ENCODE measurements at places on chromosomes 7 and 10.

DNA sequence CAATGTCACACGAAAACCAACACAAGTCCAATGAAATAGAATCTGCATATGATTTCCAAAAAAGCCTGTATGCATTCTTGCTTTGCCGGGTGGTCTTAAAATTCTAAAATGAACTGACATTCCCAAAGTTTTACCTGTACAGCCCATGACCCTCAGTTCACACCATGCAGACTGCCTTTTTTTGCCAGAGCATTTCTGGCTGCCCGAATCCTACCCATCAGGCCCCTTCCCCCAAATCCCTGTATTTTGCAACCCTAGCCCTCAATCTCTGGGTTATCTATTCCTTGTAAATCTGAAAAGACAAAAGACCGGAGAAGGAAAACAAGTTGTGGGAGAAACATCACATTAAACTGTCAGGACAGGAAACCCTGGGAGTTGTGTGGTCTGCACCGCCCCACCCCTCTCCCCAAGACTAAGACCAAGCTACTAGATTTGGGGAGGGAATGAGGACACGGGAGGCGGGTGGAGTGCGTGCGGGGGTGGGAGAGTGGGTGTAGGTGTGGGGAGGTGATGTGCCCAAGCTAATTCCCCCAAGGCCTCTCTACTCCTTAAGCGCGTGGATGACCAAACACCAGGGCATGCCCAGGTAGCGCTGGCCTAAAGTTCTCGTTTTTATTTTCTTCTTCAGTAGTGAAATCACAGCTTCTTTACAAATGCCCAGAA lies 1.4 kb downstream of the JCAD start:
- DNase-seq, result no peak

GRCh38 chr7:29278337-29279069 lies 83.9 kb downstream of the CHN2 start:
- DNase-seq, result no peak

DNA sequence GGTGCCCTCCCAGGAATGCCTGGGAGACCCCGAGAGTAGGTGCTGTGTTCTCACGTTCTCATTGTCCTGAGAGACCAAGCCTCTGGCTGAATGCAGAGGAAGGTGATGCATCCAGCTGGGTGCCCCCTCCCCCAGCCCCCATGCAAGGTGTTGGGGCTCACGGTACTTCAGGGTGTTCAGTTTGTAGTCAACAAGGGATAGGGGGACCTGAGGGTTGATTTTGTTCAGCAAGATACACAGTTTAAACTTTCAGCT lies 60.4 kb upstream of the DUSP5 start:
- DNase-seq, result peak; percentile 15

GRCh38 chr7:2681929-2682799 lies 5.8 kb upstream of the AMZ1 start:
- DNase-seq, result no peak

DNA sequence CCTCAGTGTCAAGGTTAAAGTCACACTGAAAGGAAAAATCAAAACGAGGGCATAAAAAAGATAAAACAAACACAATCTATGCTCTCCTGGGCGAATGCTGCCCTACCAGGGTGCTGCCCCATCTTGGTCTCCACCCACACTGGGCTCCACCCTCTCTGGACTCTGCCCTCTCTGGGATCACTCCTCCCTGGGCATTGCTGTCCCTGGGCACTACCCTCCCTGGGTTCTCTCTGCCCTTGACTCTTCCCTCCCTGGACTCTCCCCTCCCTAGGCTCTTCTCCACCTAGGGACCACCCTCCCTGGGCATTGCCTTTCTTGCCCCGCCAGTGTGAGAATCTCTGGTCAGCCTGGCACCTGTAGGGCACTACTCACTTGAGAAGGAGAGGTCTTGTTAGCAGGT lies 8.6 kb downstream of the GDF2 start:
- DNase-seq, result no peak

GRCh38 chr7:150939466-150939865 lies 38.7 kb downstream of the KCNH2 start:
- no peak for DNase-seq

- DNase-seq, result no peak
Measured at GRCh38 chr7:94080551-94080950, 76.4 kb upstream of the BET1 start.

GRCh38 chr7:107043491-107043890 lies 1.0 kb upstream of the PRKAR2B start:
- no peak for DNase-seq

GRCh38 chr10:35379226-35380137 lies 43.2 kb downstream of the CCNY start:
- no peak for DNase-seq

- no peak for DNase-seq
Measured at GRCh38 chr10:21518149-21518640, 7.3 kb downstream of the SKIDA1 start.

DNA sequence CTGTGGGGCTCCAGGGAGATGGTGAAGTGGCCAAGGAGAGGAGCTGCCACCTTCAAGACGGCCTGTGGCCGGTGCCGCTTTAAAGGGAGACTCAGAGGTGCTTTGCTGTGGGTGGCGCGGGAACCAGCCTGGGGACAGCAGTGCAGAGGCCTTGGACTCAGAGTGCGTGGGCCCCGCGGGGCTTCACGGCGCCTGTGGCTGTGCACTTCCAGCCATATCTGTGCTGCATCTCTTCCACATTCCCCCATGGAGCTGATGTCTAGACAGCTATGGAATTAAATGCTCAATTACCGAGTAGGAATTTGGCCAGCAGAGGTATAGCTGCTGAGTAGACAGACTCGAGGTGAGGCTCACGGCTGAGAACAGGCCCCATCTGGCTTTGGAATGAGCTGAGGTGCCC lies 41.7 kb downstream of the HTRA1 start:
- no peak for DNase-seq

DNA sequence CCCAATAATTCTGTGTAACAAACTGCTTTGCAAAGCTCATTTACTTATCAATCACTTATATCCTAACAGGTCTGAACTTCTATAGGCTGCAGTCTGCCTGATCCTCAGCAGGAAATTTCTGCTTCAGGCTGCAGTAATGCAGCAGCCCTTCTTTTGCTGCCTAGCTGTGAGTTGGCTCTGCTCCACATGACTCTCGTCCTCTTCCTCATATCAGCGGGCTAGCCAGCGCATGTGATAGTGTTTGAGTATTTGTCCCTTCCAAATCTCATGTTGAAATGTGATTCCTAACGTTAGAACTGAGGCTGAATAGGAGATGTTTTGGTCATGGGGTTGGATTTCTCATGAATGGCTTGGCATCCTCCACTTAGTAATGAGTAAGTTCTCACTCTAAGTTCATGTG lies 387.8 kb downstream of the SEMA3D start:
- DNase-seq, result no peak

- no peak for DNase-seq
Measured at GRCh38 chr10:3486346-3487065, 298.5 kb downstream of the KLF6 start.

GRCh38 chr7:152076324-152076821 lies 50.9 kb downstream of the GALNT11 start:
- DNase-seq, result no peak

DNA sequence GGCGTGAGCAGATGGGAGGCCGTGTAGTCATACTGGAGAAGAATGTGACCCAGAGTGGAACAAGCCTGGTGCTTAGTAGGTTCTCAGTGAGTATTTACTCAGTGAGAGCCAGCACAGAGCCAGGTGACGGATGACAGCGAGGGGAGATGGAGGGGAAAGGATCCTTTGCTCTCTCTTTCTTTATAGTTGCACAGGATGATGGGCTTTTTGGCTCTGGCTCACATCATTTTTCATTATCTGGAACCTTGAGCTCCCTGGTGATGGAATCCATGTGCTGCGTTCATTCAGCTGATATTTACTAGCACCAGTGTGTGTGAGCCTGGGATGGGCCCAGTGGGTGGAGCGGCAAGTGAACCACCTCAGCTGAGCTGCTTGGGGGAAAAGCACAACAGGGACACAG lies 17.2 kb downstream of the BTBD16 start:
- no peak for DNase-seq

DNA sequence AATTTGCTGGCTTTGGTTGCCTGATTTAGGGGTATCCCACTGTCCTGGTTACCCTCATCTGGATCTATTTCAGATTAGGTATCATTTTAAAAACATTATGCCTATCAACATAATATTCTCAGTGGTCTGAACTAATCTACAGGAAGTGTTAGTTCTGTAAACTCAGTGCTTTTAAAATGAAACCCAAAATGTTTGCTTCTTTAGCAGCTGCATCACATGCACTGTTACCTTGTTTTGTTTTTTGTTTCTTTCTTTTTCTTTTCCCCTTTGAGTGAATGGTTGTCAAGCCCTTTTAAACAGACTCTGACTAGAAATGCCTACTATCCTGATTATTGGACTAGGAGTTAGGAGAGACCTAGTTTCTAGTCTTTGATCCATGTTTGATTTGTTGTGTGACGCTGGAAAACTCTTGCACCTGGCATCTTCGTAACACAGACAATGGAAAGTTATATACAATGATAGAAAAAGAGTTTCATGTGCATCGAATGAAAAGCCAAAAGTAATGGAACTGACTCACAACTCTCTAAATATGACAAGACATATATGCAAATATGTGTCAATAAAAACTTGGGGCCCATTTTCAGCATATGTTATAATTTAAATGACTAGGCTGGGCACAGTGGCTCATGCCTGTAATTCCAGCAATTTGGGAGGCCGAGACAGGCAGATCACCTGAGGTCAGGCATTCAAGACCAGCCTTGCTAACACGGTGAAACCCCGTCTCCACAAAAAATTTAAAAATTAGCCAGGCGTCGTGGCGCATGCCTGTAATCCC lies 52.3 kb upstream of the STRIP2 start:
- DNase-seq, result no peak

DNA sequence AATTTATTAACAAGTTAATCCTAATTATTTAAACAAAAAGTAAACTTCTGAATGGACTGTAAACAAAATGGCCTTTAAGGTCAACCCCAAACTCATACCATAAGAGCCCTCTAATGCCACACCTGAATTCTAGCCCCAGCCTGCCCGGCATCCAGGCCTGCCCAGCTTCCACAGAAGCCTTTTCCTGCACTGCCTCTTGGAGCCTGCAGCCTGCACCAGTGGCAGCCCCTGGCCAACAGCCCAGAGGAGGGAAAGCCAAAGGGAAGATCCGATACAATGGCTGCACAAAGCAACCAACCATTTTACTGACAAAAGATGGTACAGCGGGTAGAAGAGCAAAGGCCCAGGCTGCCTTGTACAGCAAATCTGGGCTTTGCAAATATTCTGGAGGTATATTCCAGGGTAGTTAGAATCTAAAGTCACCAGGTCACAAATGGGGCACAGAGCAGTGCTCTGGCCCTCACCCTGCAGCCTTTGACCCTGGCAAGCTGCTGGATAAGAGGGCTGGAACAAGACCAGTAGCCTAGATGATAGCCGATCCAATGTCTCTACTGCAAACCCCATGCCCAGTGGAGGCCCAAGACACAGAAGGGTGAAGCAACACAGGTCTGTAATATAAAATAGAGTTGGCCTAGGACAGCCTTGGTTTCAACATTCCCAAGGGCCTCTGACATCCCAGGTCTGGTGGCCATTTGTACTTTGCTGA lies 12.5 kb upstream of the CH25H start:
- no peak for DNase-seq

- DNase-seq, result no peak
Measured at GRCh38 chr7:88355011-88355410, 48.3 kb upstream of the STEAP4 start.

DNA sequence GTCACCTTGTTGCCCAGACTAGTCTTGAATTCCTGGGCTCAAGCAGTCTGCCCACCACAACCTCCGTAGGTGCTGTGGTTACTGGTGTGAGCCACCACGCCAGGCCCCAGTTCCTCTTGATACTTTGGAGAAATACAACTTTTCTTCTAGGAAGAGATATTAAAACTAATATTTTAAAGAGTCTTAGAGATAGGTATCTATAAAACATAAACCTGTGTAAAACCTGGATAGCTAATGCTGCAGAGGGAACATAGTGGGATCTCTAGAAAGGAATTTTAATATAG lies 4.8 kb upstream of the GDI2 start:
- DNase-seq, result no peak

DNA sequence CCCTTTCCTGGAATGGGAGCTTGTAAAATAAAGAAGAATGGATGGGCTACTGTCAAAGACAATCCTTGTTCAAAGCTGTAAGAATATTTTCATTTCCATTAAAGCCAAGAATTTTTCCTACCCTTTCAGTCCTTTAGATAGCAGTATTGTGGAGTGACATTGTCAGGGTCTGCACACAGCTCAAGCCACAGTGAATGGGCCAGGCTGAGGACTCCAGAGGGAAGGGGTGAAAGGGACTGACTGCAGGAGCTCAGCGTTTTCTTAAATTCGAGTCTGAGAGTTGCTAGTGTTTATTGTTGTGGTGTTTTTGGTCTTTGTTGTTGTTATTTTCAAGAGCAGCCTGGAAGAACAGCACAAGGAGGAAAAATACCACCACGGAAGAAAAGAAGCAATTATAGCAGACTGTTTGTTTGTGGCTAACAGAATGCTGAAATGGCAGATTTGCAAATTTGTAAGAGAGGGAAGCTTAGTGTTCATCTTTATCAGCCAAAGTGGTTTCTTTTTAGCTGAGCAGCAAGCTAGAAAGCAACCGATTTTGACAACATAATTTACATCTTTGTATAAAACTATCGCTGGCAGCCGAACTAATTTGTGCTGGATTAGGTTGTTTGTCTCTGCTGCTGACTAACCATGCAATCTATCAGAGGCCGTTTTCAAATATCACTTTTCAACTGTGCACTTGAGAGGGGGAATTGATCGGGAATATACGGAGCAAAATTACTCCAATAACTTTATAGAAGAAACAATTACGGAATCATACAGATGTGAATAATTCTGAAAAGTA lies 192.1 kb downstream of the LRMDA start:
- no peak for DNase-seq

GRCh38 chr7:122273117-122273516 lies 31.4 kb downstream of the FEZF1 start:
- no peak for DNase-seq

DNA sequence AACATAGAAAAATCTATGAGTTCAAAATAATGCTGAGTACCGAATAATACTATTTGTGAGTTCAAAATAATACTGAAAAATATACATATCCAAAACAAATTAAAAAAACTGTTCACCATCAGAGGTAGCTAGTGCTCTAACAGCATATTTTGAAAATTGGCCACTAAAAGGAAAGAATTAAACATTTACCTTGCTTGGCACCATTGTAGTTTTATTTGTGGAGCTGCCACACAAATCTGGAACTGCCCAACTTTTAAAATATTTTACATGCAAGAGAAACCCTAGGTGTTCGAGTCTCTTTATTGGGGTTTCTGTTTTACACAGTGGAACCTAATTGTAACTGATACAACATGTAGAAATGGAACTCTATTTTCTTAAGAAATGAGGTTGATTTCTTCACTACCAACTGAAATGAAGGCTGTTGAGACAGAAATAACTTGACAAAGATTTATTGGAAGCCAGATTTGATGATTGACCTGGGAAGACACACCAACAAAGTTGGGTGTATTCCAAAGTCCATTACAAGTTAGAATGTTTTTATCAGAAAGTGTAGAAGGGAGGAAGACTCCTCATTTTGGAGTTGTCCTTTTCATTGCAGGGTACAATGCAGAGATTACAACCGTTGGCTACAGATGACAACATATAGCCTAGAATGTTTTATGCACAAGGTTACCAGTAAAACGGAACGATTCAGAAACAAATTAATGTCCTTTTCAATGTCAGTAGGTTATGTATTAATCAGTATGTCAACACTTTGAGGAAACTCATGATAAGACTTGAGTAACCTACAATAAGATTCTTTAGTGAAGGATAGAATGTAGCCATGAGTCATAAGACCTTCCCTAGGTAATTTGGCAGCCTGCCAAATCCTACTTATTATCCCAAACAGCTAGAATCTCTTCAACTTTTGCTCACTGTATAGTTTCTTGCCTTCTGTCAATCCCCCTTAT lies 73.8 kb upstream of the PAPSS2 start:
- DNase-seq, result no peak

- no peak for DNase-seq
Measured at GRCh38 chr7:23235813-23236221, 10.8 kb upstream of the GPNMB start.
